ENCODE measurements at places on chromosomes 12 and 14.

- DNase-seq: no peak
Observed at GRCh38 chr12:83335748-83336147, 649.0 kb downstream of the TMTC2 start.

- no peak for DNase-seq
Observed at GRCh38 chr12:80033448-80033847, 65.9 kb upstream of the OTOGL start.

DNA sequence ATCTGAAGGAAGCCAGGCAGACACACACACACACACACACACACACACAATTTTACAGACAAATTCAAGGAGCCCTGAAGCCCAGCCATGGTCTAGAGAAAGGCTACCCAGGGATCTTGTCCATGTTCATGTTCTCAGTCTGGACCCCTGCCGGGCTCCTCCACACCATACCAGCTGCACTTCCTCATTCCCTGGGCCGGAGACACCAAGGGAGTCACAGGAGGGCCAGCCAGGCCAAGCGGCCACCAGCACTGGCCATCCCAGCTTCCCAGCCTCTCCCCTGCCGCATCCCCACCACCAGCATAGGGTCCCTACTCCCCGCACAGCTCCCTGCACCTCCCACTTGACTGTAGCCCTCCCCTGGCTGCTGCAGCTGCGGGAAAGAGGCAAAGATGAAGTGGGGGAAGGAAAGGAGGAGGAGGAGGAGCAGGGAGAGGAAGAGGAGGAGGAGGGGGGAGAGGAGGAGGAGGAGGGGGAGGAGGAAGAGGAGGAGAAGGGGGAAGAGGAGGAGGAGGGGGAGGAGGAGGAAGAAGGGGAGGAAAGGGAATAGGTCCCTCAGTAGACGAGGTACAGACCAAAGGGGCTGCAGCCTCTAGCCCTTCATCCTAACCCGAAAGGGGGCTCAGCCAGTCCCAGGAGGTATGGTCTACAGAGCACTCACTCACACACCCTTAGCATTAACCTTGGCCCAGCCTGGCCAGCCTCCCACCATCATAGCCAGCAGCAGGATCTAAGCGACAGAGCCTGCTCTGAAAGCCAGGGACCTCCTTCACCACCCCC, 293.2 kb downstream of the DPF3 start:
- no peak for DNase-seq

GRCh38 chr12:21054334-21054733, 76.7 kb upstream of the SLCO1B1 start:
- DNase-seq: no peak

DNA sequence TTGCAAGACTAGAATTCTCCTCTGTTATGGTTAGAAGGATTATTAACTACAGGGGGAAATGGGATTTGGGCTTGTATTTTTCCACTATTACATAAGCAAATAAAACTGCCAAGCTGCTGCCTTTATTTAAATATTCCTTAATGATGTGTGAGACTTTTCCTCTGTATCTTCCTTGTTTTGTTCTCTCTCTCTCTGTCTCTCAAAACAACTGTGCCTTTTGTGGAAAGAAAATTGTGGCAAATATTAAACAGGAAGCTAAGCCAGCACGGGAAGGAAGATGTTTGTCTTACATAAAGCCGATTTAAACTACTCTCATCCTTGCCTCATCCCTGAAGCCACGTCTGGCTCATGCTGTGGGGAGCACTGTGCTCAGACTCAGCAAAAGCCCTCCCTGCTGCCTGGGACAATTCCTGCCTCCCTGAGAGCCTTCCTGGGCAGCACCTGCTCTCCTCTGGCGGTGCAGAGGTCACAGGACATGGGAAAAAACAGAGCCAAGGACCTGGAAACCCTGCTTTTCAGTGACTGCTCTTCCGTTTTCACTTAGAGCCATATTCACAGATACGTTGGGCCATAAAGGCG, 237.2 kb downstream of the SLC15A4 start:
- DNase-seq: no peak

DNA sequence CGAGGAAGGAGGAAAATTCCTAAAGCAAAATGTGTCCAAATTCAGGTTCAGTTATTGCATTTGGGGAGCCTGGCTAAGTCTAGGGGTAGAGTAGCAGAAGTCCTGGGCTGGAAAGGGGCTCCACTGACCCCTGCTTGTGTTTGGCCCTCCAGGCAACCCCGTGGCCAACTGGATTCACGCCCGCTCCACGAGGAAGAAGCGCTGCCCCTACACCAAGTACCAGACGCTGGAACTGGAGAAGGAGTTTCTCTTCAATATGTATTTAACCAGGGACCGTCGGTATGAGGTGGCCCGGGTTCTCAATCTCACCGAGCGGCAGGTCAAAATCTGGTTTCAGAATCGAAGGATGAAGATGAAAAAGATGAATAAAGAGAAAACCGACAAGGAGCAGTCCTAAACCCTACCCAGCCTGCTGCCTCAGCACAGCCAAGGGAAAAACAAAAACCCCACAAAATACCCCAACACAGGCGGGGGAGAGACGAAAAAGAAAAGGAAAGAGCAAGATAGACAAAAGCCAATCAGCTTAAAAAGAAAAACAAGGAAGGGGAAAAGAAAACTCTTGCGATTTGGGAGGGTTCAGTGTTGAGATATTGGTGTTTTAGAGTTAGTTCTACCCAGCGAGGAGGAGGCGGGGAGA, 2.4 kb downstream of the HOXC9 start:
- no peak for DNase-seq

- DNase-seq: no peak
Observed at GRCh38 chr12:67697967-67698366, 49.4 kb downstream of the DYRK2 start.

DNA sequence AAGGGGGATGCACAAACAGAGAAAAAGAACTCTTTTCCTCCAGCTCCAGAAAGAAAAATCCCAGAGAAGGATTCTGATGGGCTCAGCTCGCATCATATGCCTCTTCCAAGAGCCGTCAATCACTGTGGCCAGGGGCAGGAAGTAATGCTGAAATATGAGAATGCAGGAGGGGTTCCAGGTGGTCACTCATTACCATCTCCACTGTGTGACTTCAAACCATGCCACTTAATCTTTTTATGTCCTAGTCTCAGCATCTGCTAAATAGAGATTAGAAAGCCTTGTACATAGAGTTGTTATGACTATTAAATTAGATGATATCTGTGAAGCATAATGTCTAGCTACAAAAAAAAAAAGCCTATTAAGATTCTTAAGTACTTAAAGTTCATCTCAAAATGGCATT, 65.6 kb upstream of the FICD start:
- no peak for DNase-seq

- DNase-seq: no peak
Observed at GRCh38 chr14:91728616-91729183, 3.2 kb downstream of the CATSPERB start.

DNA sequence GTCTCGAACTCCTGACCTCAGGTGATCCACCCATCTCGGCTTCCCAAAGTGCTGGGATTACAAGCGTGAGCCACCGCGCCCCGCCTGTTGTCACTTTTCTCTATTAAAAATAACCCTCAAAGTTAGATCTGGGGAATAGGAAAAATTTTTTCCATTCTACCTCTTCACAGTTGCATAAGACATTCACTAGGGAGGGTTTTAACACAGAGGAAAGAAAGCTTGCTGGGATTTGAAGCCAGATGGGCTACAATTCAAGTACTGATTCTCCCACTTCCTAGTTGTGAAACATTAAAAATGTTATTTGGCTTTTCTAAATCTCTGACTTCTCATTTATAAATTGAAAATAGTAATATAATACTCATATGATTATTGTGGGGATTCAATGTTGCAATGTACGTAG, 23.3 kb upstream of the SLC15A5 start:
- no peak for DNase-seq

DNA sequence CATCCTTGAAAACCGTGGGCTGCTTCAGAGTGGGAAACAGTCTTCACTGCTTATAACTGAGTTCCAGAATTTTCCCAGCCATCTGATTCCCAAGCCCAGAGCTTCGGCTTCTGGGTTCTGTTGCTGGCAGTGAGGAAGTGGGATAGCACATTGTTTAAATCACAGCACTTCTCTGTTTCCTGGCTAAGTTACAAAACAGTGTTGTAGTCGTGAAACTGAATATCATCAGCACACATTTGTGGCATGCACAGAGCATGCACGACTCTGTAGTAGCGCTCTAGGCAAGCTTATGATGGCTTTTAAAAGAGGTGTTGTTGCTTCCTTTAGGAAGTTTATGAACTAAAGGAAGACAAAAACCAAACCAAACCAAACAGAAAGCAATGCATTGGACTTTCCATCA, 1005.5 kb downstream of the NRXN3 start:
- DNase-seq: no peak

GRCh38 chr14:90454041-90455000, 57.5 kb downstream of the CALM1 start:
- DNase-seq: no peak

DNA sequence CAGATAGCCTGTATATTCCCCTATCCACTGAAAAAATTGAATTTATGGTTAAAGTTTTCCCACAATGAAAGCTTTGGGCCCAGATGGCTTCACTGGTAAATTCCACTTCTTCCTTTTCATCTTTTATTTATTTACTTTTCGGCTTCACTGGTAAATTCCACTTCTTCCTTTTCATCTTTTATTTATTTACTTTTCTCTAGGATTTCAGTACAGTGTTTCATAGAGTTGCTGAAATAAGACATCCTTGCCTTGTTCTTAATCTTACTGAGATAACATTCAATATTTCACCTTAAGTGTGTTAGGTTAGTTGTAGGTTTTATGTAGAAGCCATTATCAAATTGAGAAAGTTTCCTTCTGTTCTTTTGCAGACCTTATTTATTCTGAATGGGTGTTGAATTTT, 18.9 kb upstream of the KLRG1 start:
- no peak for DNase-seq

DNA sequence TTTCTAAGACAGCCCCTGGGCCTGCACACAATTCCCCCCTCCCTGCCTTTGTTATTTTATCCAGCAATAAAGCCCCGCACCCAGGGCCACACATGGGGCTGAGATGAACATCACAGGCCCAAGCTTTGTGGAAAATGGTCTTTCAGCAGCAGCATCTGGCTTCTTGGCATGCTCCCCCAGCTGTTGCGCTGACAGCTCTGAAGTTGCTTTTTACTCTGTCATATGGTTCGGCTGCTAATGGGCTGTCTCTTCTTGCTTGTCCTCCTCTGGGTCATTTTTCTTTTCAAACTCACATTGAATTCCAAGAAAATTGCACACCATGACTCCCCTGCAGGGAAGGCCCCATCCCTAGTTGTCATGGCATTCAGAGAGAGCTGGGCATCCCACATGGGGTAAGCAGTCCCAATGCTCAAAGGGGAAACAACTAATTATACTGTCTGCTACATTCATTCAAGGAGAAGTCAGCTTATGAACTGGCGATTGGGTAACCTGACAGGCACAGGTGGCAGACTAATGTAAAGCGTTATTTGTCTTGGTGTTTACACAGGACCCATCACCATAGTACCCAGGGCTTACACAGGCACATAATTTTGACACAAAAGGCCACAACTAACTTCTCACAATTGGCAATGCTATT, 74.0 kb upstream of the CDKN3 start:
- DNase-seq: no peak

GRCh38 chr14:71236487-71236886, 329.2 kb downstream of the PCNX1 start:
- DNase-seq: no peak

- DNase-seq: no peak
Observed at GRCh38 chr12:91043408-91043807, 14.4 kb downstream of the KERA start.

DNA sequence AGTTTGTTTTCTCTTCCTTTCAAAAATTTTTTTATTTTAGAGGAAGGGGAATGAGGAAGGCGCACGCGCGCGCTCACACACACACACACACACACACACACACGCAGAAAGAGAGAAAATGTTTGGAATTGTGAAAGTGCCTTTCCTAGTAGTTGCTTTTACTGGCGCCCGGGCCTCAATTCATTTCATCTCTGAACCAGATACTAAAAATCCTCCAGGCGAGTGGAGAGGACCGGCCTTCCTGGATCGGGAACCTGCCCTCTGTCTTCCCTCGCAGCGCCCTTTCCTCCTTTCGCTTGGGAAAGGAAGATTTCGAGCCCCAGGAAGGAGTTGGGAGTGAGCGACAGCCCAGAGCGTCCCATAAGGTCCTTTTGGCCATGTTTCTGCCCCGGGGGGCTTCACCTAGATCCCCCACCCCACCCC, 7.8 kb upstream of the TBX3 start:
- no peak for DNase-seq

- no peak for DNase-seq
Observed at GRCh38 chr12:116855744-116856470, 25.3 kb downstream of the HRK start.

GRCh38 chr14:23572524-23572828, 4.9 kb upstream of the AP1G2 start:
- no peak for DNase-seq

- no peak for DNase-seq
Observed at GRCh38 chr12:101795786-101796185, 35.0 kb downstream of the GNPTAB start.

DNA sequence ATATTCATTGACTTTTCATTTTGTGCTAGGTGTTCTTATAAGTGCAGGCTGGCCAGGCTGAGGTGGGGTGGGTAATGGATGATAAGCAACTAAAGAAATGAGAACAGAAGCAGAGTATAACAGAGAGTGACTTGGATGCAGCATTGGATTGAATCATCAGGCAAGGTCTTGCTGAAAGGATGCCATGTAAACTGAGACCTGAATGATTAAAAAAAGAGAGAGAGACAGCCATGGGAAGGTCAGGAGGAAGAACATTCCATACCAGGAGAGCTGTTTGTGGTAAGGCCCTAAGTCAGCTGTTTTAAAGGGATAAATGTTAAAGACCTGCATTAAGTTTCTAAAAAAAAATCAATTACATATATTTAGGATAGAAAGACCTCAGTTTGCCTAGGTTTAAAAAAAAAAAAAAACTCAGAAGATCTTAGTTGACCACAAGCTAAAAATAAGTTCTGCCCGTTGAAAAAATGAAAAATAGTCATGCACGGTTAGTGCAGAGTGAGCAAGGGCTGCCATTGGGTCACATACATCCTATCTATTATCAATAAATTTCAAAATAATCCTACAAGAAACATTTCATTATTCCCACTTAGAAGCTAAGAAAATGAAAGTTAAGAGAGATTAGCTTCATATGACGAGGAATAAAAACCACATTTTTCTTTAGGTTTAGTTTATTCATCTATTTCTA, 37.2 kb downstream of the IFNG start:
- DNase-seq: no peak

DNA sequence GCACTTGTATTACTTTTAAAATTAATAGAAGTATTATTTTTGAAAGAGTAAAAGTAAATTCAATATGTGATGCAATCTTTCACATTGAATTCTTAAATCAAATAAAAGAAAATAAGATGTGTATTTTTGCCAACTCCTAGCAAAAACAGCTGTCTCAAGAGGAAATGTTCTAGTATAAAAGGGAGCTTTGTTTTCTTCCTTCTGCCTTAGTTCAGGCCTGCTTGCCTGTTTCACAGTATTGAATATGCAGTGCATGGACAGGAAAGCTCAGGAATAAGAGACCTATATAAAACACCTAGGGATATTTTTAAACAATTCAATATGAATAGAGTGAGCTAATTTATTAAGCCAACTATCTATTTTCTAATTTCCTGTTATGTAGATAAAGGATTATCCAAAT, 294.8 kb upstream of the G2E3 start:
- no peak for DNase-seq

All from activated CD4-positive, alpha-beta T cell treated with anti-CD3 and anti-CD28 coated beads, Interleukin-2, amount 50 U/mL, for 4 hours (primary cell).